ENCODE measurements at places on chromosomes 11 and 22. TPM values are rescaled to one million over a fixed set of nuclear protein-coding genes. Genes with fewer than 3 reads are reported as not detected.
A peak's percentile ranks its signal among the peaks of the same experiment; 100 is the strongest.

The IFITM1 gene
- 83.1 TPM for total RNA-seq

DNA sequence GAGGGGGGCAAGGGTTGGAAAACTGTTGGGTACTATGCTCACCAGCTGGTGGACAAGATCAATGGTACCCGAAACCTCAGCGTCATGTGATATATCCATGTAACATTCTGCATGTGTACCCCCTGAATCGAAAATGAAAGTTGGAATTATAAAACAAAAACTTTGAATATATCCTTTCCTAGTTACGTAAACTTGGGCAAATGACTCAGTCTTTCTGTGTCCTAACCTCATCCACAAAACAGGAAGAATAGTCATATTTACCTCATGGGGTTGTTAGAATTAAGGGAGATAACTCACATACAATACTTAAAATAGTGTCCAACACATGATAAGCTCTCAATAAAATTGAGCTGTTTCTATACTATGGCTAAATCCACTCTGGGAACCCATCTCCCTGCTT is 620.1 kb upstream of the KIRREL3 start:
- DNase-seq, result no peak

The OR6A2 gene
- total RNA-seq, result not detected

The ACTN3 gene
- not detected for total RNA-seq

- DNase-seq, result peak; percentile 66
Observed at GRCh38 chr11:3341298-3341697, 37.6 kb downstream of the ZNF195 start.

The VWCE gene
- total RNA-seq, result 0.73 TPM

- DNase-seq, result peak; percentile 71
Observed at GRCh38 chr11:120013325-120014250, 124.3 kb downstream of the TRIM29 start.

The ANO1 gene
- 6.2 TPM for total RNA-seq

- DNase-seq, result no peak
Observed at GRCh38 chr11:104541701-104542100, 356.6 kb downstream of the CASP12 start.

DNA sequence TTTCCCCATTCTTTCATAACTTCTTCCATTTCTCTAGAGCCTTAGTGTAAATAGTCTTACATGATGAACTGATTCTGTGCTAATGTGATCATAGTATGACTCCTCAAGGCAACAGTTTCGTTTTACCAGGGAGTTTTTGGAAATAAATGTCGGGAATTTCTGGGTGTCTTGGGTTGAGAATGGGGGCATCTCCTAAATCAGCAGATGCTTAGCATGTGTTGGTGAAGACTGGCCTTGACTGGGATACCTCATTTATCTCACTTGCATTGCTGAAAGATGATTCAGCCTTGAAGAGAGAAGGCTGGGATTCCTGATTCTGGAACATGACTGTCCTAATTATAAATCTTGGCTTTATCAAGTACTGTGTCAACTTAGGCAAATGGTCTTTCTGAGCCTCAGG is 115.7 kb upstream of the C11orf87 start:
- no peak for DNase-seq

The OR2AG1 gene
- total RNA-seq, result not detected

GRCh38 chr11:79412761-79413160 is 28.1 kb downstream of the TENM4 start:
- DNase-seq, result no peak

The DENND6B gene
- 1.1 TPM for total RNA-seq

DNA sequence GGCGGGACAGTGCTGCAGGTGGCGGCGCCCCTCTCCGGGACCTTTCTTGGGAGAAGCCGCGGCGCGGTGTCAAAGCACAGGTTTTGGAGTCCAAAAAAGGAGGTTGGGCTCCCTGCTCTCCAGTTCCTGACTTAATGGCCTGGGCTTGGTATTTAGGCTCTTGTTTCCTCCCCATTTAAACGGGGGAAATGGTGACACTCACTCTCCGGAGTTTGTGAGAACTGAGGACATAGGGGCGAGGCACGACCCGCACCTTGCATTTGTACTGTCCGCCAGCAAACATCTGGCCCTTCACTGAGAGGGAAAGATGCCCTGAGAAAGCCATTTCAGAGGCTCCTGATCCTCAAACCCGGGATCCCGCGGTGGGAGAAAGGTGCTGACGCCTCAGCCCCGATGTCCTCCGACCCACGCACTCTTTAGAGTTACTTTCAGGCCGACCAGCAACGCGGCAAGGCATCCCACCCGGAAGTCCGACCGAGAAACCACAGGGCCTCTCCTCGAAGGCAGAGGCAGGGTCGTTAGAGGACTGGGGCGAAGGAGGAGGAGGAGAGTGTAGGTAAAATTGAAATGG is 2.9 kb upstream of the WDR74 start:
- peak; percentile 53 for DNase-seq

The NF2 gene
- total RNA-seq, result 40.6 TPM

- no peak for DNase-seq
Observed at GRCh38 chr11:75888416-75888815, 73.4 kb downstream of the UVRAG start.

The LRRC56 gene
- 0.13 TPM for total RNA-seq

DNA sequence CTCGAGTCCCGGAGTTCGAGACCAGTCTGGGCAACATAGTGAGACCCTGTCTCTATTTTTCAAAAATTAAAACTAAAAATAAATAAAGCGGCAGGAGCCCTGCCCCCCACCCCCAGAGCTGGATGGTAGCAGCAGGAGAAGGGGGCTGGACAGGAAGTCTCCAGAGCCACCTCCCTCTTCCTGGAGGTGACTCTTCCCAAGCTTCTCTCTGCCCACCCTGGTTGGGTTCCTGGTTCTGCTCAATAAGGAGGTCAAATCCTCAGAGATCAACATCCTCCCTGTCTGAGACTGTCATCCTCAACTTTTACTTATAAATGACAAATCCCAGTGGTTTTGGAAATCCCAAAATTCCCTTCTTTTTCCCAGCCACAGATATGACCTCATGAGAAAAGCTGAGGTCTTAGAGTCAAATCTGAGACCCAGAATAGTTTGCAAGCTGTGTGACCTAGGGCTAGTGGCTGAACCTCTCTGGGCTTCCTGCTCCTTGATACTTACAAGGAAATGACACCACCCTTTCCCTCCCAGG is 987 bp downstream of the C1QTNF6 start:
- peak; percentile 37 for DNase-seq

The OR51A4 gene
- total RNA-seq, result not detected

The TMEM45B gene
- not detected for total RNA-seq

- peak; percentile 43 for DNase-seq
Observed at GRCh38 chr22:21714059-21714770, 21.4 kb downstream of the YPEL1 start.

The TOLLIP gene
- total RNA-seq, result 49.9 TPM

The SGSM1 gene
- 9.2 TPM for total RNA-seq

DNA sequence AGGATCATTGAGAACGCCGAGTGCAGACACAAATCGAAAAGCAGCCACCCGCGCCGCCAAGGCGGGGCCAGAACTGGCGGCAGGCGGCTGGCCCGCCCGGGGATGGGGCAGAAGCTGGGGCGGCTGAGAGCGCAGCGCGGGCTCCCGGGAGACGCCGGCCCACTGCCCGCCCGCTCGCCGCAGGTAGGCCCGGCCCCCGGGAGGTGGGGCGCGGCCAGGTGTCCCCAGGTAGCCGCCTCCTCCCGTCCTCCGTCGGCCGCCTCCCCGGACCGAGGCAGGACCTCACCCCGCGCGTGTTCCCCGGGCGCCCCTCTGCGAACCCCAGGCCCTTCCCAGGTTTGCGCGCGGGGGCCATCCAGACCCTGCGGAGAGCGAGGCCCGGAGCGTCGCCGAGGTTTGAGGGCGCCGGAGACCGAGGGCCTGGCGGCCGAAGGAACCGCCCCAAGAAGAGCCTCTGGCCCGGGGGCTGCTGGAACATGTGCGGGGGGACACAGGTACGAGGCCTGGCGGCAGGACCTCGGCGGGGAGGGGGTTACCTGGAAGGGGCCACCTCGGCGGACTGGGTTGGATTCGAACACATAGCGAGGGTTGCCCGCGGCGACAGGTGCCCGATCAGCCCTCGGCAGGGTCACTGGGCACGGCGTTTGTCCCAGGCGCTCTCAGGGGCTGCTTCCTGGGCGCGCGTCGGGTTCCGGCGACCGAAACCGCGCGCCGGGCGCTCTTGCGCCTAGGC is at the start of gene PRRG4:
Gene PRRG4 (plus strand): TSS at position 248 of the 733 bp plus-strand sequence. CDS start 603 bp downstream, outside the sequence.
- peak; percentile 83 for DNase-seq

DNA sequence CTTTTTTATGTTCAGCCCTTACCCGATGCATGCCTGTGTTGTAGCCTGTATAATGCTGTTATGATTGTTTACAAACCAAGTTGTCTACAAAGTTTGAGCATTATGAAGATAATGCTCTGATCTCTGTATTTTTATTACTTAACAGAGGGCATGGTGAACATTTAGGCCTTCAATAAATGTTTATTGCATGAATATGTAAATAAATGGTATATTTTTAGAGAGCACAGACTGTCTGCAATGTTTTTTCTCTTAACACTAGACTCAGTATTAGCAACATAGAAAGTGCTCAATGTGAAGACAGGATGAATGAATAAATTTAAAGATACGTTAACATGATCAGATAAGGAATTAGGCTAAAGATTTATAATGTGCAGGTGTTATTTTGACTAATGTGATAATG is 130.9 kb downstream of the UVRAG start:
- DNase-seq, result no peak

GRCh38 chr22:45599836-45600577 is 71.6 kb upstream of the ATXN10 start:
- DNase-seq, result no peak

DNA sequence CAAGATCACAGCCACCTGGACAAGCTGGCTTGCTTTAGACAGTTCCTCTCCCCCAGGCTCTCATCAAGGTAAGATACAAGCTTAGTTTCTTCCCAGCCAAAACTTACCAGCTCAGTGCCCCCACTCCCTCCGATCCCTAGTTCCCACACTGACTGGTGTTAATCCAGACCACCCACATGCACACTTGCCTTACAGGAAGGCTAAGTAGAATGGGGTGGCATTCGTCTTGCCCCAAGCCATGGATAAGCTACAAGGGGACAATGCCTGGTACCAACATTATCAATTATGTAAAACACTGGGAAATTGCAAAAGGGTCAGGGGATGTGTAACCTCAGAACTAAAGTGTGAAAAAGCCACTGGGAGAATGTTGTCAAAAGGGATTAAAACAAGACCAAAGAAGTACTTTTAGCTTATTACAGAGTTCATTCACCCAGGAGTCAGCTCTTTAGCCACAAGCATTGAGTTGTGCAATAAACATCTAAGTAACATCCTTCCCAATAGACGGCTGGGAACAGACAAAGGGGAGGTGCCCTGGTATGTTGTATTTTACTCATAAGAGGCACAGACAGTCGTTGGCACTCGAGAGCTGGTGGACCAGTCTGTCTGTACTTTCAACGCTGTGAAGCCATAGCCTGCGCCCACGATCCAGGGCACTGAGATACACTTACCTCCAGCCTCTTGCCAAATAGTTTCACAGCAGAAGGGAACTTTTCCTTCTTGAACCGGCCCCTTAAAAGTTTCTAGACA is 1.1 kb downstream of the DHCR7 start:
- DNase-seq, result peak; percentile 45

GRCh38 chr22:42626951-42627625 is 12.4 kb upstream of the POLDIP3 start:
- DNase-seq, result no peak
